ENCODE measurements at places on chromosomes 1 and 21. TPM values are rescaled to one million over a fixed set of nuclear protein-coding genes. Genes with fewer than 3 reads are reported as not detected.

Gene ZYG11A
- total RNA-seq, result 0.62 TPM

Gene UBXN10
- total RNA-seq, result 0.51 TPM

Gene POGZ
- 44.7 TPM for total RNA-seq

DNA sequence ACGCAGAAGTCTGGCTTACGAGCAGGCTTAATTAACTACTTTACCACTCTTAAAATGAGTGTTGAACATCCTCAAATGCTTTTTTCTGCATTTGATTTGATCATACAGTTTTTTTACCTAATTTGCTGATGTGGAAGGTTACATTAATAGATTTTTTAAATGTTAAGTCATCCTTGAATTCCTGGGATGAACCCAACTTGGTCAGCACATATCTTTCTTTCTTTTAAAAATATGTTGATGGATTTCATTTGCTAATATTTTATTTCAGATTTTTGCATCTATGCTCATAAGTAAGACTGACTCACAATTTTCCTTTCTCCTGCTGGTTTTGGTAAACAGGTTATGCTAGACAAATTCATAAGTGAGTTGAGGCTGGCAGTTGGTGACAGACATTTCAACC, 82.9 kb downstream of the LHX4 start:
- no peak for DNase-seq

GRCh38 chr1:42348498-42348897, 13.5 kb upstream of the FOXJ3 start:
- DNase-seq, result no peak

DNA sequence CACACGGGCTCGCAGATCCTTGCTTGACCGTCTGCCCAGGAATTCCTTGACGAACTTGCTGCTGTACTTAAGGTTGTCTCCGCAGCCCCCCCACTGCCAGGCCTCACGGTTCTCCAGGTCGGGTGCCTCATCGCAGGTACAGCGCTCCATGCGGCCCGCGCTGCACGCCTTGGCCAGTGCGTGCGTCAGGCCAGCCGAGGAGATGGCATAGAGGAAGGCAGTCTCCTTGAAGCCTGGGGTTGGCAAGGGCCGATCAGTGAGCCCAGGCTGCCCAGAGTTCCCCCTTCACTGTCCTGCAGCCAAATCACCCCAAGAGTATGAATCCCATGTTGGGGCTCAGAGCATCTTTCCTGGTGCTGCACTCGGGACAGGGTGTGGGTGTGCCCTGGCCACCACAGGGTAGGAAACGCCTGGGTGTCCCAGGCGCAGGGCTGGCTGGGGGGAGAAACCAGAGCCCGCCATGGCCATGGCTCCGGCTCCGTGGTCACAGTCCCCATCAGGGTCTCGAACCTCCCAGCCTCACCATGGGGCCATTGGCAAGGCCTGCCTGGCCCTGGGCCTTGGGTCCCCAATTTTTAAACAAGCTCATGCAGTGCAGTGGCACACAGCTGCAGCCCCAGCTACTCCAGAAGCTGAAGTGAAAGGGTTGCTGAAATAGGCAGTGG, 23.4 kb downstream of the WNT9A start:
- no peak for DNase-seq

- DNase-seq, result no peak
Measured at GRCh38 chr1:203396595-203397194, 45.8 kb upstream of the FMOD start.

GRCh38 chr1:87644033-87644578, 315.4 kb downstream of the LMO4 start:
- DNase-seq, result no peak

DNA sequence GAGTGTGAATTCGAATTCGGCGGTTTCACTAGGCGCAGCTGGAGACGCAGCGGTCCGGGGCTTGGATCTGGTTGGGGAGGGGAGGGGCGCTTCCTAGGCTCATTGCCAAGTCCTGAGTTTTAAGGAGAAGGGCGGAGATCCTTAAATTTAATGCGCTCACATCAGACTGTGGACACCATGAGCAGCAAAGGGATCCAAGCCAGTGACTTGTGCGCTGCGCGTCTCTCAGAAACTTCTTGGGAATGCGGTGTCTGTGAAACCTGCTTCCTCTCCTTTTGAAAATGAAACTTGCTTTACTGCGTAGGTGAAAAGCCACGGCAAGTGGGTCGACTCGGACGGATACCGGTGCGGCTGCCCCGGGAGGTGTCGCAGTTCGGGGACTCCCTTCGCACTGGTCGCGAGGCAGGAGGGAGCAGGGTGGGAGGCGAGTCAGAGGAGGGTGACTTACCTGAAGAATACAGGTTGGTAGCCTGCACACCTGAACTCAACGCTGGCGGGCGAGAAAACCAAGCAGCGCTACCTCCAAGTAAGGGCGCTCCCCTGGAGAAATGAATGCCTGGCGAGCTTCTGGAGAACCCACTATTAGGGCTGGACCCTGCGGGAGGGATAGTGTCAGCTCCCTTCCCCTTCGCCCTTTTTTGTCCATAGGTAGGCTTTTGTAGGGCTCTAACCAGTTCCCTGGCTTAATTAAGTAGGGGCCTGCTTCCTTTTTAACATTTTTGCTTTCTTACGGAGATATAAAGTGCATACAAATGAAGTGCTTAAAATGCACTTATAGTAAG, 992 bp downstream of the TENT5C start:
- DNase-seq, result peak; percentile 74

DNA sequence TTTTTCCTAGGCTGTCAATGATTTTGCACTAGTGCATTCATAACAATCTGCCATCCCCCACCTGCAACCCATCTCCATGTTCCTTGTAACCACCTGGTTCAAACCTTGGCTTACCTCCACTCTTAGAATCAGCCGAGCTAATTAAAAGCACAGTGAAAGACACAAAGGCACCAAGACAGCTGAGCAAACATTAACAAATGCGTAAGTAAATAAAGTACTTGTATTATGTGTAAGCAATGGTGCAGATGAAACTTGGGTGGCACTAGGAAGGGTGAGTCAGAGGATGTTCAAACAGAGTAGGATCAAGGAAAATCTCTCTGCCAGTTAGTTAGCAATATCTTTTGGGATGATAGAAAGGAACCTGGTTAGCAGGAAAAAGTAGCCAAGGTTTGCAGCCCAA, 5.1 kb upstream of the FOXJ3 start:
- peak; percentile 72 for DNase-seq

GRCh38 chr1:212213784-212214183, 71.4 kb upstream of the PPP2R5A start:
- DNase-seq, result no peak

DNA sequence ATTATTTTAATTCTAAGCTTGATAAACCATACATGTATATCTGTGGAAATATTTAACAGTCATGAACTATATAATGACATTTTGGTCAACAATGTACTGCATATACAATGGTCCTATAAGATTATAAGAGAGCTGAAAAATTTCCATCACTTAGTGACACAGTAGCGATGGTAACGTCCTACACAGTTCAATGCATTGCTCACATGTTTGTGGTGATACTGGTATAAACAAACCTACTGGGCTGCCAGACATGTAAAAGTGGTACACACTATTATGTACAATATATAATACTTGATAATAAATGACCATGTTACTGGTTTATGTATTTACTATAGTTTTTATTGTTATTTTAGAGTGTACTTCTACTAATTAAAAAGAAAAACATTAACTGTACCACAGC, 841.9 kb downstream of the LTN1 start:
- no peak for DNase-seq

Data from tongue (tissue), 3 donors.